ENCODE measurements at places on chromosomes 2 and 18. TPM values are rescaled to one million over a fixed set of nuclear protein-coding genes. Genes with fewer than 3 reads are reported as not detected.

The CRYGD gene
- not detected for total RNA-seq

The C2orf92 gene
- not detected for total RNA-seq

The TCF7L1 gene
- total RNA-seq: 3.0 TPM

The ID2 gene
- total RNA-seq: 80.9 TPM

The SP140 gene
- not detected for total RNA-seq

The TLX2 gene
- not detected for total RNA-seq

The VWC2L gene
- total RNA-seq: not detected

The UGT1A10 gene
- not detected for total RNA-seq

The PRSS56 gene
- not detected for total RNA-seq

The SIX2 gene
- 19.5 TPM for total RNA-seq

The EMILIN2 gene
- 24.0 TPM for total RNA-seq

The TBR1 gene
- total RNA-seq: not detected
